ENCODE measurements at places on chromosomes 7 and 10.

DNA sequence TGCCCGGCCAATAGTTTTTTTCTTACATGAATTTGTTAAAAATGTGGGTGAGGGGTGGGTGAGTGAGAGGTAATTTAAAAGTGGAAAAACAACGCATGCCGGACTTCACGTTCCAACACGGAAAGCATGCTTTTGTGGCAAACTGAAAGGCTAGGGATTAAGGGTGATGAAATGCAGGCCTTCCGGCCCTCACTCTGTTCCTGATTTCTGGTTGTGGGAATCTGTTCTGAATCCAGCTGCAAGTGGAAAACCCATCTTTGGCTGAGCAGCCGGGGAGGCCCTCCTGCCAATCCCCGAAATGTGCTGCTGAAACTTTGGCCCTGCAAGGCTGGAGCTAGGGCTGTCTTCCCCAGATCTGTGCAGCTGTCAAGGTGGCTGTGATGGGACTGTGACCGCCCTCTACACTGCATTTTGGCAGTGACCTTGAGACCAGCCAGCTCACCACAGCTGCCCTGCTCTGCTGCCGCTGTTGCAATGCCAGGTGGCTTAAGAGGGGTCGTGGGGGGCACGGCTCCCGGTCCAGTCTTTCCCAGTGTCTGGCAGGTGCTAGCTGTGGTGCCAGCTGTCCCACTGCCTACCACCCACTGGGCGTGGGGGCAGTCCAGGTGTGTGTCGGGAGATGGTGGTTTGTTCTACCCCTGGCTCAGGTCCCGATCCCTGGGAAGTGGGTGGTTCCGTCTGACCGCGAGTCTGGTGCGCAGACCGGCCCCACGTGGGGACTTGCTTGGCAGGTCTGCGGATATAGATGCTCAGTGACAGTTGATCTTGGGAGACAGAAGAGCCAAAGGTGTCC, 39.0 kb downstream of the TET1 start:
- no peak for DNase-seq

GRCh38 chr7:43697690-43698089, 31.6 kb downstream of the COA1 start:
- DNase-seq, result no peak

DNA sequence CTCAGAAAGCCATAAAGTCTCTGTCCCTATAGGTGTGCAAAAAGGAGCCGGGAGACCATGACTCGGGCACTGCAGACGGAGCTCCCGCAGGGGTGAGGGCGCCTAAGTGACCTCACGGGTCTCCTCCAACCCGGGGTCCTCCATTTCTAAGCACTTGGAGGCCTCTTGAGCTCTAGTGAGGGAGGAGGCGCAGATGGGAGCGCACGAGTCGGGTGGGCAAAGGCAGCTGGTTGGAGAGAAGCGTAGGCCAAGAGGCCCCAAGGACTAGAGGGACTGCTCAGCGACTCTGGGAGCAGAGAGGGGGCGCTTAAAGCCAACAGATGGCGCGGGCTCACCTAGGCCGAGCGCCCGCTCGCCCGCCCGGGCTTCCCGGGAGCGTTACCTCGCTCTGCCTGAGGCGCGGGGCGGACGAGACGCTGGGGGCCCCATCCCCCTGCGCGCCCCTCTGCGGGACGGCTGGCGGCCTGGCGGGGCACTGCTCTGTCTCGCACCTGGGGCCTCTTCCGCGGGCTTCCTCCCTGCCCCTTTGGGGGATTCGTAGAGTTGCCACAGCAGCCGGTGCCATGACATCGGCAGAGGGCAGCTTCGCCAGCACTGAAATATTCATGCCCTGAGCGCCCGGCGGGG, 523 bp upstream of the CDH23 start:
- DNase-seq, result peak; percentile 56

GRCh38 chr7:7829667-7830066, 111.3 kb upstream of the RPA3 start:
- DNase-seq, result no peak

- DNase-seq, result peak; percentile 53
Measured at GRCh38 chr7:140517546-140518369, 38.5 kb upstream of the MKRN1 start.

- no peak for DNase-seq
Measured at GRCh38 chr7:89232-90019, 102.9 kb upstream of the FAM20C start.

GRCh38 chr7:5690931-5691473, 90.5 kb downstream of the RNF216 start:
- DNase-seq, result no peak

DNA sequence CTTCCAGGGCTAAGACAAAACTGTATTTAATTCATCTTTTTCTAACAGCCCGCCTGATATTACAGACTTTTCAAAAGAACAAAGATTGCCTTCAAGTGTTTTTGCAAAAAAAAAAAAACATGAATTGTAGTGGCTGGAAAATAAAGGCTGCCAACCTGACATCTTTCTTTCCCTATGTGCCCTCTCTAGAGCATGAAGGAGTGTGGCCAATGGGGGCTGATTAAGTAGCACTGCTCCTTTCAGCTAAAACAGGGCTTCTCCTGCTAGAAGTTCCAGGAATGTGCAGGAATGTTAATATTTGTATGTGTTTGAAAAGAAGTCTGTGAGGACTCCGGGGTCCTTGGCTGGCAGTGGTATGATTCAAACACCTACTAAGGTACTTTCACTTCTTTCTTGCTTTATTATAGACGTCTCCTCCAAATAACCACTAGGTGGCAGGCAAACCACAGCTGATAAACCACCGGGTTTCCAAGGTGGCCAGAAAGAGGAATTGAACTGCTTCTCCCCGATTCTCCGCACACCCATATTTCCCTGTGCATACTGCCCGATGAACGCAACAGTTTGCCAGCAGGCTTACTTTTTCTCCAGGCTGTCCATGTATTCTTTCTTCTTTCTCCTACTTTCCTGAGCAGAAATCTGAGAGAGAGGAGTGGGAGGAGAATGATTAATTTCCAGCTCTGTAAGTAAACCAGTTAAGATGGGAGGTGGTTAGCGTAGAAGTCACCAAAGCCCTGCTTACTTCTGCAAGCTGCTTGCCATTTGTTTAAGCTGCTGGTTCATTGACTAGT, 56.8 kb upstream of the DGKI start:
- peak; percentile 71 for DNase-seq

- no peak for DNase-seq
Measured at GRCh38 chr7:21462081-21462480, 34.2 kb downstream of the SP4 start.

- DNase-seq, result no peak
Measured at GRCh38 chr10:11338160-11338844, 273.1 kb downstream of the USP6NL start.

DNA sequence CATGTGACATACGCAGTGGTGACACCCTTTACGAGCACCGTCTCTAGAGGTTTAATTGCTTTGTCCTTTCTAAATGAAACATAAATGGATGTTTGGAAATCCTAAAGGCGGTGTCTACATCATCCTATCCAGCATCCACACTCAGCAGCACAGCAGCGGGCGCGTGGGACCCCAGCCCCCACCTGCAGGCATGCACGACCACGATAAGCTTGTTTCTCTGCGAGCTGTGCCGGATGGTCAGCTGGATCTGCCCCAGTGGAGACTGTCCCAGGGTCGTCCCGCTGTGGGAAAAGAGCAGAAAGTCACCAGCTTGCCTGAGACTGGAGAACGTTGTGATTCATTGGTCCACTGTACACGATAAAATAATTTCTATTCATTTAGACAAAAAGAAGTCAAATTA, 34.2 kb upstream of the NCAPG2 start:
- DNase-seq, result no peak

DNA sequence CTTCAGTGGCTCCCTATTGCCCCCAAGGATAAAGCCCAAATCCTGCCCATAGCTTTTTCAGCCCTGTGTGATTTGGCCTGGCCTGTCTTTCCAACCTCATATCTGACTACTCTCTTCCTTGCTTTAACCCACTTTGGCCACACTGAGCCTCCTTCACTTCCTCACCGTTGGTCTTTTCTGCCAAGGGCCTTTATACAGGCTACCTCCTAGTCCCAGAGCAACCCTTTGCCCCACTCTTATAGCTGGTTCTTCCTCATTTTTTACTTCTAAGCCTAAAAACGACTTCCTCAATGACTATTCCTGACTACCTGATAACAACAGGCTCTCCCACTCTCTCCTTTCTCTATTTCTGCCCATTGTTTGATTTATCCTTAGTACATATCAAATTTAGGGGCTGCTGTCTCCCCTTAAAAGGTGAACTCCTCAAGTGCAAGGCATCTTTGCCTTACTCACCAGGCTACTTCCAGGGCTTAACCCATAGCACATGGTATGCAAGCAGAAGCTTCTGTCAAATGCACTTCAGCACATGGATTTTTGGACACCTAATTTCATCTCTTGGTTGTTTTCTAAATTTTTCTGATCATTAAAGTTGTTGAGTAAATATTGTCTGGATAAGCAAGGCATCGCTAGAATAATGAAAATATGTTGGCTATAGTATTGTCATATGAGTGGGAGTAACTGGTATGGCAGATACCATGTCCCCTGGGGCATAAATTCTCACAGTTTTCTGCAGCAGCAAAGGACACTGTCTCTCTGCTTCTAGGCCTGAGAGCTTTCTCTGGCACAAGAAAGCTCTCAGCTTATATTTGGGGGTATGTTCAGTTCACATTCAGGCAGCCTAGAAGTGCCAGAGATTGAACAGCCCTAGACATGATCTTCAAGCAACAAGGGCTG, 201.5 kb upstream of the GPR26 start:
- DNase-seq, result no peak

DNA sequence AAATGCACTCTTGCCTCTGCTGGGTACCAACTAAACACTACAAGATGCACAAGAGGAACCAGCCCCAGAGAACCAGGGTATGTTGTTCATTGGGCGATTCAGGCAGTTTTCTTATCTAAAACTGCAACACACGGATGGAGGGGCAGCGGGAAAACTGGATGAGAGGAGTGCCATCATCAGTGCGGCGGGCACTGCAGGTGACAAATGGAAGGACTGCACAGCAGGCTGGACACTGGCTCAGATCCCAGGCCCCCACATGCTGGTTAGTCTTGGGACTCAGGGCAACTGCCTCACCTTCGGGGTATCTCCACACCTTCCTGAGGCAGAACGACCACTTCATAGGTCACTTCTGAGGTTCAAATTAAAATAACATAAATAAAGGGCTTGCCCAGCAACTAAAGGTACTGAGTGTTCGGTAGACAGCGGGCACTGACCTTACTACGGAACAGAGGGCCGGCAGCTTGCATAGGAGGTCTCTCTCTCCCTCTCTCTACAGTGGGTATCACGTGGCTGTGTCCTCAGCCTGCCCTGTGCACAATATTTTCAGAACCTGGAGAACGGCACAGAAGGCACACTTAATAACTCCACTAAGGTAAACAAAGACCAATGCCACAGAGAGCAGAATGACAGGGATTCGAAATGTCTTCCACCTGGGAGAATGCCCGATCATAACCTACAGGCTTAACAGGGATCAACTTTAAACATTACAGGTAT, 72.1 kb downstream of the GRB10 start:
- no peak for DNase-seq

DNA sequence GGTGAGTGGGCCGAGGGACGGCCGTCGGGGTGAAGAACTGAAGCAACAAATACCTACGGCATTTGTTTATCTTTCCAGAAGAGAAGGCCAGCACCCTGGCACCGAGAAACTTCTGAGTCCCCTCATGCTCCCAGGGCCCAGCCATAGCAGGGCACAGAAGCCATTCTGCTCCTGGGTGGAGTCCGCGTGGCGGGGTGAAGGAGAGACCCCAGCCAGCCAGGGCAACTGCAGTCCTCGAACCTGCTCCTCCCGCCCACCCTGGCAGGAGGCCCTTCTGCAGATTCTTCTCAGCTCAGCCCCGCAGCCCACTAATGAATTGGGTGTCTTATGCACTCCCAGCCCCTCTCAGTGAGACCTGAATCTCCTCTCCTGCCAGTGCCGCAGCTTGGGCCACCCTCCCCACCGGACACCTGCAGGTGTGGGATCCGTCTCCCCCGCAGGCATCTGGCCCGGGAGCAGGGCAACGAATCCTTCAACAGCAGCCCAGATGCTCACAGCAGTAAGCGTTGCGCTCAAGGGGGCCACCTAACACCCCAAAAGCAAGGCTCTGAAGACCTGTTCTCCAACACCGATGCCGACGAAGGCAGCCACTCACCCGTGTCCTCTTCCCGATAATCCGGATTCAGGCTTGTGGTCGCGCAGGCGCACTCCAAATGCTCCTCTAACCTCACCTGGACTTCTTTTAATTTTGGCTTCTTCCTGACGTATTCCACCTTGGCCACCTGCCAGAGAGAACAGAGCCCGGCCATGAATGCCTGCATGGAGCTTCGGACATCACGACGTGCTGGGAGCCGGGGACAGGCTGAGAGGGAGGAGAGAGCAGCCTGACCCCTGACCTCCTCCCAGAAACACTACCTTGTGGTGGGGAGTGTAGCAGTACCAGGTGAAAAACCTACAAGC, 18.9 kb downstream of the PDGFA start:
- DNase-seq, result no peak

- no peak for DNase-seq
Measured at GRCh38 chr7:148782757-148783456, 84.2 kb downstream of the CUL1 start.

GRCh38 chr7:75866489-75867389, 12.1 kb upstream of the RHBDD2 start:
- peak; percentile 46 for DNase-seq

DNA sequence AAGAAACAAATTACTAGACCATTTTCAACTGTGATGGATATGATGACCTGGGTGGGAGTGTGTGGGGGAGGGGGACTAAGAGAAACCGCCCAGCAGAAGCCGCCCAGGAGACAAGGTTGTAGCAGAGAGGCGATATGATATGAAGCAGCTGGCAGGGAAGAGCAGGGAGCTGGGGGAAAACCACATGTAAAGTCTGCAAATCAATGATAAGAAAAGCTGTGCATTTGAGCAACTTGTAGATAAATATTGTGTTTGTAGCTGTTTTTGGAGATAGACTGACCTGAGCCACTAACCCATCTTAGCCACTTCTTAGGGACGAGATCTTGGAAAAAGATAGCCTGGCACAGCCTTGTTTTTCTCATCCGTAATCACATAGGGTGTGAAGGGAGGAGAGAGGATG, 252.6 kb downstream of the SEC23IP start:
- no peak for DNase-seq

- DNase-seq, result no peak
Measured at GRCh38 chr7:117780832-117781231, 92.4 kb downstream of the CTTNBP2 start.

- no peak for DNase-seq
Measured at GRCh38 chr7:95529701-95530100, 44.0 kb downstream of the ASB4 start.

- no peak for DNase-seq
Measured at GRCh38 chr10:125039354-125039769, 97.4 kb downstream of the ZRANB1 start.

DNA sequence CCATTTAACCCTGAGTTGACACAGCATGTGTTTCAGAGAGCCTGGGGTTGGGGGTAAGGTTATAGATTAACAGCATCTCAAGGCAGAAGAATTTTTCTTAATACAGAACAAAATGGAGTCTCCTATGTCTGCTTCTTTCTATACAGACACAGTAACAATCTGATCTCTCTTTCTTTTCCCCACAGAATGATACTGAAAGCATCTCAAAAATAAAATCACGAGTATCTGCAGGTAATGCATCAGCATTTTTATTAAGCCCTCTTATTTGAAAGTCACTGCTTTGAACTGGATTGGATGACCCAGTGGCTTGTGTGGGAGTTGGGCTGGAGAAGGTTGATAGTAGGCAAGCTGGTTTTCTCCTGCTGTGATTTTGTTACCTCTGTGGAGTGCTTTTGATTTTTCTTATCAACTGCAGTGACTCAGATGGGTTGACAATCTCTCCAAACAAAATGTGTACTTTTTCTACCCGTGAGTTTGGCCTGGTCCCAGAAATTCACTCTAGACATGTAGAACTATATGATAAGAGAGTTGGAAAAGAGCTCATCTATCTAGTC, 253.5 kb upstream of the PRKCQ start:
- no peak for DNase-seq

- no peak for DNase-seq
Measured at GRCh38 chr7:17411922-17412321, 113.5 kb downstream of the AHR start.

Measured in germinal center (tissue), 1 donor.